ENCODE measurements at places on chromosomes 13 and 19.

DNA sequence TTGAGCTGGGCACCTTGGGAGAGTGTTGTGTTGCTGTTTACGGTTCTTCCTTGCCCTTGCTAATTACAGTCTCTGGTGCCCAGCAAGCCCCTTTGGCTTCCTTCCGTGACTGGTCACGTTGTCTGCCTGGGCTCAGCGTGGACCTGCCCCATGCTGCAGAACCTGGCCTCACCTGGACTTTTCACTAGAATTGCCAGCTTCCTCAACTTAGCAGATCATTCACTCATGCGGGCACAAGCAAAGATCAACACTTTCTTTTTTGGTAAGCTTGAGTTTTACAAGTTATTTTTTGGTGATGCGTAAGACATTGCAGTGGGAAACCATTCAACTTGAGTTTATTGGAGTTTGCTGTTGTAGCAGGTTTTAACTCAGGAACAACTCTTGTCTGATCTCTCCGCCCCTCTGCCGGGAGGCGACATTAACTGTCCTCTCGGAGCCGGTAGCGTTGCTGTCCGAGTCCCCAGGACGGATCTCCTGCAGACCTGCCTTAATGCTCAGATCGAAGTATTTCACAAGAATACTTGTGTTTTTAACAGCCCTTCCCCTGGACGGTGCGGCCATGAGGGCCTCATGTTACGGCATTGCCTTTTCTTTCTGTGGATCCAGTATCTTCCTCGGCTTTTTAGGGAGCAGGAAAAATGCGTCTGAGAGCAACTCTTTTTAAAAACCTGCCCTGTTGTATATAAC lies 15.7 kb upstream of the TEX29 start:
- DNase-seq, result no peak

GRCh38 chr19:29189033-29189360 lies 24.0 kb downstream of the UQCRFS1 start:
- no peak for DNase-seq

DNA sequence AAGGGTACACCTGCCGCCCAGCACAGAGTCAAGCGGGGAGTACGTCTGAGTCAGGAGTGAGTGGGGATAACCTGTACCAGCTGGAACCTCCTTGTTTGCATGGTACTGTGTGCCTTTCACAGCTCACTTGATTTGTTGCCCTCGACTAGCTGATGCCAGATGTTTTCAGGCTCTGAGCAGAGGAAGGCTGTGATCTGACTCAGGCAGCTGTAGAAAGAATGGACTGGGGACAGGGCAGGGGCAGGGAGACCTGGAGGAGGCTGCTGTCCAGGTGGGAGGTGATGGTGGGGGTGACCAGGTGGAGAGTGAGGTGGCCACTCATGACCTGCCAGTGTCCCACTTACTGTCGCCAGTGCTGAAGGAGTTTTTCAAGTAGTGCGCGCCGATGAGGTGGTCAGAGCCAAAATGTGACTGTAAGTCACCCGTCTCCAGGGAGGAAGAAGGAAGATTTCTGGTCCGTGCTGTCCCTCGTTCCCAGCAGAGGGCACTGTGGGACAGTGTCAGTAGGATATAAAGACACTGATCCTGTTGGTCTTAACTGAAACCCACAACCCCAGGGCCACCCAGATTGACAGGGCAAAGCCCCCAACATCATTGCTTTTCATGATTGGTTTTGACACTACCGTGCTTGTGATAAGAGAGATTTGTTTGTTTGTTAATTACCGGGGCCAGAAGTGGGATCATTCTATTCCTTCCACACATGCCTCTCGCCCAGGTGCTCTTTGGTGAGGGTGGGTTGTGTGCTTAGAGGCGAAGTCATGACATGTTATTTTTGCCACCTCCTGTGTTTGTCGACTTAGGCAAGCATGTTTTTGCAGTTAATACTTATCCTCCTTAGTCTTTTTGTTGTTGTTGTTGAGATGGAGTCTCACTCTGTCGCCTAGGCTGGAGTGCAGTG lies 128.4 kb downstream of the DPF1 start:
- peak; percentile 20 for DNase-seq

DNA sequence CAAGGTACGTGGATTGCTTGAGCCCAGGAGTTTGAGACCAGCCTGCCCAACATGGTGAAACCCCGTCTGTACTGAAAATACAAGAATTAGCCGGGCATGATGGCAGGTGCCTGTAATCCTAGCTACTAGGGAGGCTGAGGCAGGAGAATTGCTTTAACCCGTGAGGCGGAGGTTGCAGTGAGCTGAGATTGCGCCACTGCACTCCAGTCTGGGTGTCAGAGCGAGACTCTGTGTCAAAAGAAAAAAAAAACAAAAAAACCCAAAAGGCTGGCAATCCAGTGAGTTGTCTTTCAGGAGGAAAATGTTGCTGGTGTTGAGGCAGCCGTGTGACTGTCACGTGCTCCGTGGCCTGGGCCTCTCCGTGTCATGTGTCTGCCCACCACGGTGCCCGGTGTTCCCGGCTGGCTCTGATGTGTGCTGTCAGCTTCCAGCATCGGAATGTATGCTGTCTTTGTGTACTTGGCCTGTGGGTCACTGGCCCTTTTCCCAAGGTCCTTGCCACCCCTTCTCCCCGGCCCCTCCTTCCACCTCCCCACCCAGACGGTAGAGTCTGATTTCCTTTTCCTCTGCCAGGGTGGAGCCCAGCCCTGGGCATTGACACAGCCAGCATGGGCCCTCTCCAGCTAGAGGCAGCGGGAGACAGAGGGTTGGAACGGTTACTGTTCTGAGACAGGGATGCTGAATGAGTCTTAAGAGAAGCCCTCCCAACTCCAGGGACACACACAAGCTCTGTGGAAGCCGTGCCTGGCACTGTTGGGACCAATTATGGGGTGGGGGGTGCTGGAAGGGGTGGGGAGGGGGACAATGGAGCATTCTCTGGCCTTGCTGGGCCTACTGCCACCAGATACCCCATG lies 7.2 kb upstream of the TUBB4A start:
- DNase-seq, result peak; percentile 62

DNA sequence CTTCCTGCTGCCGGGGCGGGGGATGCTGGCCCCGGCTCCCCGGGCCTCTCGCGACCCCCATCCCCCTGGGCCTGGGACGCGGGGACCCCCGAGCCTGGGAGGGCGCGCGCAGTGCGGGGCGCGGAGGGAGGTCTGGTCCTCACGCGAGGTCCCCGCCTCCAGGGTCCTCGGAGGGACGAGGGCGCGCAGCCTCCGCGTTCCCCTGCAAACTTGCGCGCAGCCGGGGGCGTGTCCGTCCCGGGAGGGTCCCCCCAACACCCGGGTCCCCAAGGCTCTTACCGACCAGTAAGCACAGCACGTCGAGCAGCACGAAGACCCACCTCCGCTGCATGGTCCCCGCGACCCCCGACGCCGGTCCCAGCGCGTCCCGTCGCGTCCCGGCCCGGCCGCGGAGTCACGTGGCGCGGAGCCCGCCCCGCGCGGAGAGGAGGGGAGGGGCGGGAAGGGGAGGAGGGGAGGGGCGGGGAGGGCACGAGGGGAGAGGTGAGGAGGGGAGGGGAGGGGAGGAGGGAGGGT lies at the start of gene PLPP2:
Gene PLPP2, minus strand, starts transcription at position 398 of the 516 bp plus-strand sequence. Its CDS starts 67 bp downstream, at position 331.
- DNase-seq, result no peak

DNA sequence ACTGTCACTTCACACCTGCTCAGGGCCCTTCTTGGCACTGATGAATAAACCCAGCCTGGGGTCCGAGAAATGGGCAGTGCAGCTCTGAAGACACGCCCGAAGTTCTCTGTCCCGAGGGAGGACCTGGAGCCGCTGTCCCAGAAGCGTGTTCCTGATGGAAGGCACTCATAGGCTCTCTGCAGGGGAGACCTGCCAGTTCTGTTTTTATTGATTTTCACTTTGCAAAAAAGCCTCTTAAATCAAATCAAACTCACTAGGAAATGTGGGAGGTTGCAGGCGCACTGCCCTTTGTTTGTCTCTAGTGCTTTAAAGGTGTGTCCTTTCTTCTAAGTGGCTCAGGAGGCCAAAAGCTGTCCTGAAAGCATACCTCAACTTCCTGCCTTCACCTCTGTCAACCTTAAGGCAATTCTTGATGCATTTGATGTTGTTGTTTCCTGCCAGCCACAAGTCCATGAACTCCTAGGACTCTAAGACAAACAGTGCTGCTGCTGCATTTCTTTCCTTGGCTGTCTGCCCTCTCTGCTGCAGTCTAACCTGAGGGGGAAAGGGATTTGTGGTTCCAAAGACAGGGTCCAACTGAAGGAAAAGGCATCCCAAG lies 663.2 kb downstream of the UQCRFS1 start:
- DNase-seq, result no peak

DNA sequence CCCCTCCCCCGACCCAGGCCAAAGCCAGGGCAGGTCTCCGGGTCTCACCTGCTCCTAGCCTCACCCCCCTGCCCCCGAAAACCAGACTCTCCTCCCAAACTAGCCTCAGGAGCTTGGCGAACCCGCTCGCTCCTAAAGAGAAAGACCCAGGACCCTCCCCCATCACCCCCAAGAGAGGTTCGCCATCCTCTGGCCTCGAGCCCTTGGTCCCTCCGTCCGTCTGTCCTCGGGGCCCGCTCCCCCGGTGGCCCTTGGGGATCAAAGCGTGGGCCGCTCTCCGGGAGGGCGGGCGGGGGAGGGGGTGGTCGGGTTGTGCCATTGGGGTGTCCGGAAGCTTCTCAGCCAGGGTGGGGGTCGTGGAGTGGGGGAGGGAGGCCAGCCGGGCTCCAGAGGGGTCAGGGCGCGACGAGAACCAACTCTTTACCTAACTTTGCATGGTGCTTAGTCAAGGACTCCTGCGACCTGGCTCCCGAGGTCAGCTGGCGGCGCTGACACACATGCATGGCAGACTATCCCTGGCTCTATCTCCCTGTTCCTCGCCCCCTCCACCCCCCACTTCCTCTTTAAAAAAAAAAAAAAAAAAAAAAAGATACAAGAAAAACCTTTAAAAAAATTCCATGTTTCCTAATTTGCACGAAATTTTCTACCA lies 15.6 kb downstream of the SMIM24 start:
- no peak for DNase-seq

DNA sequence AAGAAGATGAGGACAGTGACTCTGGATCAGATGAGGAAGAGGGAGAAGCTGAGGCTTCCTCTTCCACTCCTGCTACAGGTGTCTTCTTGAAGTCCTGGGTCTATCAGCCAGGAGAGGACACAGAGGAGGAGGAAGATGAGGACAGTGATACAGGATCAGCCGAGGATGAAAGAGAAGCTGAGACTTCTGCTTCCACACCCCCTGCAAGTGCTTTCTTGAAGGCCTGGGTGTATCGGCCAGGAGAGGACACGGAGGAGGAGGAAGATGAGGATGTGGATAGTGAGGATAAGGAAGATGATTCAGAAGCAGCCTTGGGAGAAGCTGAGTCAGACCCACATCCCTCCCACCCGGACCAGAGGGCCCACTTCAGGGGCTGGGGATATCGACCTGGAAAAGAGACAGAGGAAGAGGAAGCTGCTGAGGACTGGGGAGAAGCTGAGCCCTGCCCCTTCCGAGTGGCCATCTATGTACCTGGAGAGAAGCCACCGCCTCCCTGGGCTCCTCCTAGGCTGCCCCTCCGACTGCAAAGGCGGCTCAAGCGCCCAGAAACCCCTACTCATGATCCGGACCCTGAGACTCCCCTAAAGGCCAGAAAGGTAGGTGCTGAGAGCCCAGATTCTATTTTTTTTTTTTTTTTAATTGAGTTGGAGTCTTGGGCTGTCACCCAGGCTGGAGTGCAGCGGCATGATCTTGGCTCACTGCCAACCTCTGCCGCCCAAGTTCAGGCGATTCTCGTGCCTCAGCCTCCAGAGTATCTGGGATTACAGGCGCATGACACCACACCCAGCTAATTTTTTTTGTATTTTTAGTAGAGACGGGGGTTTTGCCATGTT lies 2.3 kb downstream of the PPP1R15A start:
- peak; percentile 1 for DNase-seq
